Muscle of back (tissue), 13 donors: ENCODE measurements at places on chromosomes 5 and 9.

DNA sequence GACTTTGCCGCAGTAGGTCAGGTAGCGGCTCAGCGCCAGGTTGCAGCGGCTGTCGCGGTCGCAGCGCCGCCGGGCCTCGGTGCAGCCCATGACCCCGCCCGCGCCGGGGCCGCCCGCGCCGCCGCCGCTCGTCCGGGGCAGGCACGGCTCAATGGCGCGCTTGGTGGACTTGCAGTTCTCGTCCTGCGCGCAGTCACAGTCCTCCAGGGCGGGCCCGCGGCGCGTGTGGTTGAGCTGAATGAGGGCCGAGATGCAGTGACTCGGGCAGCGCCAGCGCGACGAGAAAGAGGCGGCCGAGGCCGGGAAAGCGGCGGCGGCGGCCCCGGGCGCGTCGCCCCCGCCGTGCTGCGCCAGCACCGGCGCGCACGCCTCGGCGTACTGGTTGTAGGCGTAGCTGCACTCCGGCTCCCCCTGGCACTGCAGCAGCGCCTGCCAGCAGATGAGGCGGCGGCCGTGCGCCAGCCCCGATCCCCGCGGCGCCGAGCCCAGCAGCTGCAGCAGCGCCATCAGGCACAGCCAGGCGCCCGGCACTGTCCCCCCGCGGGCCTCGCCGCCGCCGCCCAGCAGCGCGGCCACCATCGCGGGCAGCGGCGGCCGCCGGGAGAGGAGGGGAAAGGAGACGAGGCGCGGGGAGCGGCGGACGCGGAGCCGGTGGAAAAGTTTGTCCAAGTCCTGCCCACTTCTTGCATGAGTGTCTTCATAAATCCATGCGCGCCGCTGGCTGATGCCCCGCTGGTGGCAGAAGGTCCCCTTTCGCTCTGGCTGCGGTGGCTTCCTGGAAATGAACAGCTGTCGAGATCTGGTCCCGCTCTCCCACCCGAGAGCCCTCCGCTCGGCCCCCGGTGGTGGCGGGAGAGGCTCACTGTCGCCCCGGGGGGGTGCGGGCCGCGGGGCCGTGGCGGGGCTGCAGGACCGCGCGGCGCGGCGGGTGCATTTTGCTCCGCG is 833 bp downstream of the GAS1 start:
- DNase-seq = peak; percentile 67

DNA sequence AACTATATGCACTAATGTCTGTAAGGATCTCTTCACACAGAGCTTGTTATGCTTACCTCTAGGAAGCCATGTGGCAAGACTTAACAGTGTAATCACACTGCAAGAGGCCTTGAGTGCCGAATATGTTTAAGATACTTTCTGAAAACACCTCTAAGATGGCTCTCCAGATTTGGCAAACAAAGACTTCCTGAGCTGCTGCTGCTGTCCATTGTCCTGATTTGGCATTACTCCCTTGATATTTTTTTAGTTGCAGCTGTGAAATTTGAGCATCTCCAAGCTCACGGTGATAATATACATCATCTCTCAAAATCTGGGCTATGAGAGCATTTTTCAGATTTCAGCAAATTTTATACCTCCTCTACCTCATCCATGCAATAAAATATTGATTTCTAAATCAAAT is 384.5 kb upstream of the CDH6 start:
- DNase-seq = peak; percentile 17

- DNase-seq = no peak
Observed at GRCh38 chr5:39063037-39063436, 11.2 kb downstream of the RICTOR start.

GRCh38 chr5:6455571-6456200 is 7.0 kb downstream of the UBE2QL1 start:
- no peak for DNase-seq

- DNase-seq = no peak
Observed at GRCh38 chr9:94768766-94769165, 42.3 kb downstream of the AOPEP start.

DNA sequence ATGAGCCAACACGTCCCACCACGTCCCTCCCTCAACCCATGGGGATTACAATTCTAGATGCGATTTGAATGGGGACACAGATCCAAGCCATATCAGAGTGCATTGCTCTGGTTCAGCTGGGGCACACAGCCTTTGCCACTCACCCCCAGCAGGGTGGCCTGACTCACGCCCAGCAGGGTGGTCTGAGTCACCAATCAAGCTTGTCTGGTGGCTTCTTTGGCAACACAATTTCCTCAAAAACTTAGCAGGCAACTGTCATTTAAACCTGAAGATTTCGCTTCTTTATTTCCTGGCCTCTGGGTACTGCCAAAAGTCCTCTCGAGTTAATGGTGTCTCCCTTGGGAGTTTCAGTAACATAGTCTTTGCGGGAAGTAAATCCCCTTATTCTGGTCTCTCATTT is 16.3 kb upstream of the SEMA5A start:
- DNase-seq = no peak

GRCh38 chr9:70195456-70195855 is 63.3 kb upstream of the SMC5 start:
- no peak for DNase-seq

DNA sequence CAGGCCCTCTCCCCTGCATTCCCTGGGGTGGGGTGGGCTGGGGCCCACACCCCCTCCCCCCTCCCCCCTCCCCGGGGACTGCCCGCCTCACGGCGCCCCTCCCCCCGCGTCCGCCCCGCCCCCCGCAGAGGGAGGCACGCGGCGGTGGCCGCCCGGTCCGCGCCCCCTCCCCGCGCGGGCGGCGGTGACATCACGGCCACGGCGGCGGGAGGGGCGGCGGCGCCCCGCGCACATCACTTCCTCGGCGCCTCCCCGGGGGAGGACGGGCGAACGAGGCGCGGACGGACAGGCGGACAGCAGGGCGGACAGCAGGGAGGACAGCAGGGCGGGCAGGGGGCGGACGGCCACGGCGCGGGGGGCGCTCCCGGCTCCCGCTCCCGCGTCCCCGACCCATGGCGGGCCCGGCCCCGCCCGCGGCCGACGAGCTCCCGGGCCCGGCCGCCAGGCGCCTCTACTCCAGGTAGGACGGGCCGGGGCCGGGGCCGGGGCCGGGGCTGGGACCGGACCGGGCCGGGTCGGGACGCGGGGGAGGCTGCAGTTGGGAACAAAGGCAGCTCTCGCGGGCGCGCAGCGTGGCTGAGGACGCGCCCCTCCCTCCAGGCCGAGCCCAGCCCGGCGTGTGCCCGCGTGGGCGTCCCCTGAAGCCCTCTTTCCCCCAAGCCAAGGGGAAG is at the start of gene GPSM1:
GPSM1 (plus strand) TSS at position 236 of the 671 bp plus-strand sequence; CDS start at position 393, 157 bp downstream.
- peak; percentile 70 for DNase-seq

GRCh38 chr5:96530901-96531300 is 97.9 kb upstream of the PCSK1 start:
- DNase-seq = no peak

- DNase-seq = no peak
Observed at GRCh38 chr9:76425677-76426453, 31.6 kb upstream of the RFK start.
